ENCODE measurements at places on chromosomes 4 and X.

- no peak for DNase-seq
Measured at GRCh38 chr4:1635464-1635863, 48.6 kb downstream of the FAM53A start.

GRCh38 chr4:184423003-184423686 lies 51.2 kb downstream of the IRF2 start:
- DNase-seq = no peak

- DNase-seq = no peak
Measured at GRCh38 chrX:13581554-13581953, 12.2 kb downstream of the EGFL6 start.

GRCh38 chr4:55927803-55928437 lies 20.8 kb upstream of the CEP135 start:
- DNase-seq = no peak

All from naive thymus-derived CD4-positive, alpha-beta T cell (primary cell).